ENCODE measurements at places on chromosomes 6 and 20. TPM values are rescaled to one million over a fixed set of nuclear protein-coding genes. Genes with fewer than 3 reads are reported as not detected.

Gene BANF2
- total RNA-seq, result not detected

Gene GPLD1
- 20.4 TPM for total RNA-seq

Gene SEL1L2
- not detected for total RNA-seq

Gene HTR1E
- total RNA-seq, result 0.54 TPM

Gene LRRN4
- total RNA-seq, result not detected

Gene RSPH9
- 3.4 TPM for total RNA-seq

Gene NRN1
- total RNA-seq, result 55.1 TPM

Gene GABBR1
- 133 TPM for total RNA-seq

Gene FILIP1
- 1.5 TPM for total RNA-seq

Gene DIDO1
- total RNA-seq, result 54.3 TPM

Gene REM1
- not detected for total RNA-seq

Gene EPHA7
- total RNA-seq, result 167 TPM

Gene SNAI1
- 0.27 TPM for total RNA-seq
